ENCODE measurements at places on chromosomes 2 and 18. TPM values are rescaled to one million over a fixed set of nuclear protein-coding genes. Genes with fewer than 3 reads are reported as not detected.

The SRD5A2 gene
- total RNA-seq = not detected

The LTBP1 gene
- 61.9 TPM for total RNA-seq

DNA sequence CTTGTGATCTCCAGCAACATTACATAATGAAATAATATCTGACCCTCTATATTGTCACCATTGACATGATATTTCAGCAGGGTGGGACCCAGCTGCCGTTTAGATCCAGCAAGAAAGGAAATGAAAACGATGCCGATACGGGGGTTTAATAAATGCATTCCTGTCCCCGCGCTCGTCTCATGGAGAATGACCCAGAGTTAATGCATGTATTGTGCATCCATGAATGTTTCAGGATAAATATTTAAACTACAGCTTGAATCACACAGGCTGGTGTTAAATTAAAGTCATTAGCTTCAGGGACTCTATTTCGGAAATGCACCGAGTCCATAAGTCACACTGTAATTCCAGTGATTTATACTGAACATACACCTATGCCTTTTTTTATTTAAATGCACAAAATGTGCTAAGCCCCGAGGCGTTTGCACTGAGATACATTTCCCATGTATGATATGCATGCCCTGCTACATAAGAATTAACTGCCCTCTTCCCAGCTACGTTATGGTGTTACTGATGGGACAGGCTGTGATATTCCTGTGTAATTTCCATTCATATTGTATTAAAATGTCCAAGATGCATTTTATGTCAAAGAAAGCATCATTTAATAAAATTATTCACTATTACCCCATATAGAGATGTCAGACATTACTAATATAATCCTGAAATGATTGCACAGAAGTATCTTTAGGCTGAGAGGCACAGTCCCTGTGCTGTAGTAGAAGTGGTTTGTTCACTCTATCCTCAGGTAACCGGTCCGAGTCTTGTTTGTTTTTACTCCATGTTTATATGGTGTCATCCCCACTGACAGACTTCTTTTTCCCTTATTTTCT lies 109.3 kb upstream of the ZNF516 start:
- H3K4me3 ChIP-seq = no peak overlapping the region
- DNase-seq = no peak
- no peak overlapping the region for H3K27ac ChIP-seq

DNA sequence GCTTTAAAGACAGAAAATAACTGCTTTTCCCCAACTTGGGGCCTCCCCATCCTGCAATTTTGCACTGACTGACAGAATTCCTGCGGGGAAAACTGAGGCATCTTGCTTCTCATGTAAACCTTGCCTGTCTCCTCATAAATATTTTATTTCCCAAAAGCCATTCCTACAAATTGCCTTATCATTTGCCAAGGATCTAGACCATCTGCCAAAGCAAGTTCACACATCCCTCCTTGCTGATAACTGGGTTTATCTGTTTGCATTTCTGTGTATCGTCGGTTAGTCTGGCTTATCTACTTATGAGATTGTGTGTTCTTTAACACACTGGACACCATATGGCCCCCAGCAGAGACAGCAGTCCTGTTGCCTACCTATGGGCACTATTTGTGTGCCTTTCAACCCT lies 3.0 kb upstream of the CNGA3 start:
- no peak overlapping the region for H3K27ac ChIP-seq
- H3K4me3 ChIP-seq = no peak overlapping the region
- H3K36me3 ChIP-seq = no peaks in the 10 kb centered on the region
- H3K4me1 ChIP-seq = peaks cover 19% of the 10 kb centered on the region
- no peak for DNase-seq

GRCh38 chr18:51051105-51051712 lies 21.2 kb downstream of the SMAD4 start:
- H3K27ac ChIP-seq = no peak overlapping the region
- no peaks in the 10 kb centered on the region for H3K27me3 ChIP-seq
- H3K4me1 ChIP-seq = no peaks in the 10 kb centered on the region
- DNase-seq = peak; percentile 81
- H3K36me3 ChIP-seq = peaks cover 29% of the 10 kb centered on the region

DNA sequence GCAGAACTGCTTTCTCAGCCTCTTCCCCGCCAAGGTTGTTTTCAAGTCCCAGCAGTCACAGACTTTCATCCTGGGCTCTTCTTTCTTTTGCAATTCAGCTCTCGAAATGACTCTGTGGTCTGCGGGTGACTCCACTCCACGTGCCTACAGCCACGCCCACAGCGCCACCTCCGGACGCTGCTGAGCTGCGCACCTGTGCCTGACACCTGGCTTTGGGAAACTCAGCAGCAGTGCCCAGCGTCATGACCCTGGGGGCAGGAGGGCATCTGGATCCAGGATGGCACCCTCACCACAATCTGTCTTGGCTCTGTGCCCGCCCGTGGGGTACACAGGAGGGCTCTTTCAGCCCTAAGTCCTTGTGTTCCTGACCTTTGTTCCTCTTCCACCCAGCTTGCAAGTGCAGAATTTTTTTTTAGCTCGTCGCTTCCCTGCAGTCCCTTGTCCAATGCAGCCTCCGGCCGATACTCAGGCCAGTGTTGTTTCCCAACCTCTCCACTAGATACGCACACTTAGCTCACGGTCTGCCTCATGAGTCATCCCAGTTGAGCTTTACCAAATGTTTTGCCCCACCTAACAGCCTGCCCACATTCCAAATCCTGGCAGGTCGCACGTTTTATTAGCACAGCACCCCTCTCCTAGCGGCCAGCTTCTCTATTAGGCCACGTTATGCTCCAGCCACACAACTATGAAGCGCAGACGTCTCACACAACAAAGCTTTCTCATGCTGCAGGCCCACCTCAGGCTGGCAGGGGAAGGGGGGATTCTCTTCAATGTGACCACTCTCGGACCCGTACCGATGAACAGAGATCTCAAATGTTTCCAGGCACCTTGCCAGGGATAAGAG lies 6.5 kb upstream of the CAPN10 start:
- no peak overlapping the region for H3K27ac ChIP-seq
- no peaks in the 10 kb centered on the region for H3K36me3 ChIP-seq
- no peak overlapping the region for H3K4me3 ChIP-seq
- no peaks in the 10 kb centered on the region for H3K27me3 ChIP-seq

DNA sequence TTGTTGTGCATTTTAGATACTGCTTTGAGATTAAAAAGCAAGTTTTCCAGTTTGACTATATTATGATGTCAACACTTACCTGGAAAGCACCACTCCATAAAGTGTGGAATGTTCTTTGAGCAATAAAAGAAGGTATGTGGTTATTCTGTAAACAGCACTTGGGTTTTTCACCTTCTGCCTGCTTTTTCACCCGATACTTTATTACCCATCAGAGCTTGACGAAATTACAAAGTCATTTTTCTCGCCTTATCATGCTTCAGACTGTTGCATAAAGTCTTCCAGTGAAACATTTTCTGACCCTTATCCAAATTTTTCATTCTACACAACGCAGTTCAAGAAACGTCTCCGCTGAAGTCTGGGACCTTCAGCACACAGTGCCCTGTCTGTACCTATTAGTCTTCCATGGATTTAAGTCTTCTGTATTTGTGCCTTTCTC lies 25.2 kb downstream of the CAB39 start:
- H3K27me3 ChIP-seq = no peaks in the 10 kb centered on the region
- no peaks in the 10 kb centered on the region for H3K36me3 ChIP-seq
- no peak overlapping the region for H3K27ac ChIP-seq
- no peaks in the 10 kb centered on the region for H3K4me1 ChIP-seq
